ENCODE measurements at places on chromosomes 4 and X. TPM values are rescaled to one million over a fixed set of nuclear protein-coding genes. Genes with fewer than 3 reads are reported as not detected.

Gene FGFRL1
- 17.4 TPM for total RNA-seq

DNA sequence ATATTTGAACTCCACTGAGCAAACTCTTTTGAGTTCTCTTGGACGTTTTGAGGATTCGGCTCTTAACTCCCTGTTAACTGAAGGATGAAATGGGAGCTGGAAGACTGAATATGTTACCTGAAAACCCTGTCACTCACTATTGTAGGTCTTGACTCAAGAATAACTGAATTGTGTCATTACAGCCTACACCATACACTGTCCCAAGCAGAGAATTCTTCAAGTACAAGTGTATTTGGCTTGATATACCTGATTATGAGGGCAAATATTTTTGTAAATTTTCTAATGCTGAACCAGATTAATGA is 276.1 kb downstream of the CFAP299 start:
- DNase-seq: no peak

- no peak for DNase-seq
Observed at GRCh38 chr4:40562681-40563080, 67.0 kb downstream of the RBM47 start.

DNA sequence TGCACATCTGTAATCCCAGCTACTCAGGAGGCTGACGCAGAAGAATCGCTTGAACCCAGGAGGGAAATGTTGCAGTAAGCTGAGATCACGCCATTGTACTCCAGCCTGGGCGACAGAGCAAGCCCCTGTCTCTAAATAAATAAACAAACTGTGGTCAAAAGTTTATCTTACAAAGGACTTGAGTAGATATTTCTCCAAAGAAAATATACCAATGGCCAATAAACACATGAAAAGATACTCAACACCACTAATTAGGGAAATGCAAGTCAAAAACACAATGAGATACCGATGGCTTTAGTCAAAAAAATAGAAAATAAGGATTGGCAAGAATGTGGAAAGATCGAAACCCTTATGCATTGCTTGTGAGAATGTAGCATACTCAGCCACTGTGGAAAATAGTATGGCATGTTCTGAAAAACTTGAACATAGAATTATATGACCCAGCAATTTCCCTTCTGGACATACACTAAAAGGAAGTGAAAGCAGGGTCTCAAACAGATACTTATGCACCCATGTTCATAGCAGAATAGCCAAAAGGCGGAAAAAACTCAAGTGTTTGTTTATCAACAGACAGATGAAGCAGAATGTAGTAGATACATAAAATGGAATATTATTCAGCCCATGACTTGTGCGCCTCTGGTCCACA is 2.0 kb upstream of the CFAP97 start:
- DNase-seq: no peak

Gene PCDH10
- total RNA-seq: 2.7 TPM

GRCh38 chr4:187332141-187332540 is 608.5 kb upstream of the FAT1 start:
- no peak for DNase-seq
